Fibroblast of mammary gland (primary cell): ENCODE measurements at places on chromosomes 16 and 17.

GRCh38 chr17:67379251-67379630 lies 2.2 kb downstream of the PITPNC1 start:
- no peak for DNase-seq

DNA sequence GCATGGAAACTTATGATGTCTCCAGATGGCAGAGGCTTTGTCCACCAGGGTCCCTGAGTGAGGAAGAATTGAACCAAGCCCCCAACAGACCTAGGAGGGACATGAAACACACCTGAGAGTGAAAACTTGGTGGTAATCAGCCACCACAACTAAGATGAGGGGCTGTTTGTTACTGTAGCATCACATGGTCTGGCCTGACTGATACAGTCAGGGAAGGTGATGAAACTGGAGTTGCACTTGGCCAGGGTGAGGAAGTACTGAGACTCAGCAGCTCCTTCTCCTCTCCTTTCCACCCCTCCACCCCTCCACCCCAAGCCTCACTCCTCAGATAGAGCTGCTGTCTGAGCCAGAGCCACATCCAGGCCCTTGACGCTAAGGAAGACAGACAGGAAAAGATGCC lies 37.2 kb downstream of the C16orf82 start:
- no peak for DNase-seq

DNA sequence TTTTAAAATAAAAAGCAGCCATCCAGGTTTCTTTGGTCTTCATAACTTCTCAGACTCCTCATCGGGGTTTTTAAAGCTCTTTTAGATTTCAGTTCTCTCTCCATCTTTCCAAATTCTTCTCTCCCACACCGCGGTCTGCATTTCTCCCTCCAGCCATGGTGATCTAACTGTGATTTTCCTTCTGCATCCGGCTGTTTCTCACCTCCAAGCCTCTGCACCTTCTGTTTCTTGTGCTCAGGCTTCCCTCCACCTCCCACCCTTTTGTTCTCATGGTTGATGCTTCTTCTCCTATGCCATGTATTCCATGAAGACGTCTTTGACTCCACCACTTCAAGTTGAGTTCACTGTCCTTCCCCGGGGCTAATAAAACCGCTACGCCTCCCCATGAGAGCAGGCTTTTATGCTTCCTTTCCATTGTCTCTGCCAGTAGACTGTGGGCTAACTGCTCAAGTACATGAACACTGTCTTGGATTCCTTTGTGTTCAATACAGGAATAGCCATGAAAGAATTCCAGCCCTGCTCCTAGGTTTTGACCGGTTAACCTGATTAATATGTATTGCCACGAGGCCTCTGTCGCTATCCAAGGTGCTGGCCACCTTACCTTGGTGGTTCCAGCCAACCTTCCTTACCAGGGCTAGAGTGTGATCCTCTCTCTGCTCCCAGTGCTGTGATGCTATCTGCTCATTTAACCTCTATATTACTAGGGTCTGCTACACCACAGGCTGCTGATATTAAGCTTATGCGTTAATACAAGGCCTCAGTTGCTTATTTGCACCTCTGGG lies 625.1 kb downstream of the HS3ST4 start:
- no peak for DNase-seq

GRCh38 chr16:62940569-62940968 lies 904.3 kb upstream of the CDH8 start:
- no peak for DNase-seq

DNA sequence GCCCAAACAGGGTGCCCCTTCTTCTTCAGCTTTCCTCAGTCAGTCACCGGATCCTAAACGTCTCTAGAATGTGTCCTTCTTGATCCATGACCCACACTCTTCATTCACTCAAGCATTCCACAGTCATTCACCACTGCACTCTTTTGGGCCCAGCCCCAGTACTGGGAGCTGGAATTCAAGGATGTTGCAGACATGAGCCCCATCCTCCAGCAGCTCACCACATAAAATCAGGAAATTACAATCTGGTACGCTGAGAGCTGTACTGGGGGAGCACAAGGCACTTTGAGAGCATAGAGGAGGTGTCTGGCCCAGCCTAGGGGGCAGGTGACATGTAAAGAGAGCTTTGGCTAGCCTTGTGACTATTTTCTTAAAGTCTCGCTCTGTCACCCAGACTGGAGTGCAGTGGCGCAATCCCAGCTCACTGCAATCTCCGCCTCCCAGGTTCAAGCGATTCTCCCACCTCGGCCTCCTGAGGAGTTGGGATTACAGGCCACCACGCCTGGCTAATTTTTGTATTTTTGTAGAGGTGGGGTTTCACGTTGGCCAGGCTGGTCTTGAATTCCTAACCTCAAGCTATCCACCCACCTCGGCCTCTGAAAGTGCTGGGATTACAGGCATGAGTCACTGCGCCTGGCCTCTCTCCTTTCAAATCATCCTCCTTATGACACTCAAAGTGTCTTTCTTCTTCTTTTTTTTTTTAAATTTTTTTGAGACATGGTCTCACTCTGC lies 18.7 kb downstream of the CES4A start:
- DNase-seq, result peak; percentile 40

DNA sequence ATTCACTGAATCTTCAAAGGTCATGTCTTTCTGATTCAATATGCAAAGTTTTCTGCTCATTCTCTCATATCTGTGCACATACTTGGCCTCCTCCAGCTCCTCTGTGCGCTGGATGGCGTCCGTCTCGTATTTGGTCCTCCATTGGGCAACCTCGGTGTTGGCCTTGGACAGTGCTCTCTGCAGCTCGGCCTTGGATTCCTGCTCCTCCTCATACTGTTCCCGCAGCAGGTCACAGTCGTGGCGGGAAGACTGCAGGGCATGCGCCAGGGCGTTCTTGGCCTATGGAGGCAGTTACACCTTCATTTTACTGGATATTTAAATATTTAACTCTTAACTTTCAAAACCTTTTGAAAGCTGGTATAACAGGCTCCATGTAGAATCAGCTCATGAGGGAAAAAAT lies 8.2 kb upstream of the MYH1 start:
- no peak for DNase-seq

GRCh38 chr17:62160816-62161215 lies 95.7 kb upstream of the MED13 start:
- no peak for DNase-seq

- no peak for DNase-seq
Observed at GRCh38 chr16:27389272-27389961, 12.6 kb upstream of the IL21R start.

- no peak for DNase-seq
Observed at GRCh38 chr17:43809121-43809520, 23.8 kb downstream of the MPP3 start.

GRCh38 chr16:1450218-1450617 lies 5.9 kb upstream of the CCDC154 start:
- no peak for DNase-seq

DNA sequence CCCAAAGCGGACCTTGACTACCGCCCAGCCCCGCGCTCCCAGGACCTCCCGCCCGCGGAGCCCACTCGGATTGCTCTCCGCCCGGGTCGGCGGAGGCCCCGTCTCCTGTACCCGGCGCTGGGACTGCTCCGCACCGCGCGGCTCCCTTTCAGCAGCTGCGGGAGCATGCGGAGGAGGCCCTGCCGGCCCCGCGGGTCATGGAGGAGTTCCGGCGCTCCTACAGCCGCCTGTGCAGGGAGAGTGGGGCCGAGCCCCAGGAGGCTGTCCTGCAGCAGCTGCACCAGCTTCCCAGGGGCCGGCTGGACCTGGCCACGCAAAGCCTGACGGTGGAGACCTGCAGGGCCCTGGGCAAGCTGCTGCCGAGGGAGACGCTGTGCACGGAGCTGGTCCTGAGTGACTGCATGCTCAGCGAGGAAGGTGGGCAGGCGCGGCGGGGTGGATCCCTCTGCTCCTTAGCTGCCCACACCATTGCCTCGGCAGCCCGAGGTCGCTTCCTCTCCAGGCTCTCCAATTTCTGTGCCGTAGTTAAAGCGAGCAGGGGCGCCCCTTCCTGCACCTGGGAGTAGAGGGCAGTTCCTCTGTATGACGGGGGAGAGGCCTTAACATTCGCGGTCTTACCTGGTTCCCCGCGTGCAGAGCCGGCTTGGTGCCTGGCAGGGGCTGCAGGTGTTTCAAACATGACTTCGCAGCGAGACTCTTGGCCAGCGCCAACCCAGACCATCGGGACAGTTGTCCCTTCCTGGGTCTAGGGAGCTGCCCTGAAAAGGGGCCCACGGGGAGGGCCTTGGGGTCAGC lies 539 bp downstream of the LRRC45 start:
- DNase-seq, result no peak

- DNase-seq, result peak; percentile 98
Observed at GRCh38 chr17:2172077-2172851, 117.4 kb downstream of the HIC1 start.

DNA sequence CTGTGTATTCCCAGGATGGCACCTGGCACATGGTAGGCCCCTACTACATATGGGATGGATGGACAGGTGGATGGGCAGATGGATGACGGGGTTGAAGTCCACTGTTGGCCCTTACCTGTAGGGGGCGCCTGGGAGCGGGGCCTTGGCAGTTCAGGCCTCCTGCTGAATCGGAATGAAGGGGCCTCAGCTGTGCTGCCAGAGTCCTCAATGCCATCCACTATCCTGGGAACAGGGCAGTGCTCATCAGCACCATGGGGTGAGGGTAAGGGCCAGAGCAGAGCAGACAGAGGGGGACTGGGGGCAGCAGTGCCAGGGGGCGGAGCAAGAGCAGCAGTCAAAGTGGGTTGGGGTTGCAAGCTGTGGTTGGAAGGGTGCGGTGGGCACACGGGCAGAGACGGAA lies 8.3 kb upstream of the RAB5C start:
- no peak for DNase-seq

DNA sequence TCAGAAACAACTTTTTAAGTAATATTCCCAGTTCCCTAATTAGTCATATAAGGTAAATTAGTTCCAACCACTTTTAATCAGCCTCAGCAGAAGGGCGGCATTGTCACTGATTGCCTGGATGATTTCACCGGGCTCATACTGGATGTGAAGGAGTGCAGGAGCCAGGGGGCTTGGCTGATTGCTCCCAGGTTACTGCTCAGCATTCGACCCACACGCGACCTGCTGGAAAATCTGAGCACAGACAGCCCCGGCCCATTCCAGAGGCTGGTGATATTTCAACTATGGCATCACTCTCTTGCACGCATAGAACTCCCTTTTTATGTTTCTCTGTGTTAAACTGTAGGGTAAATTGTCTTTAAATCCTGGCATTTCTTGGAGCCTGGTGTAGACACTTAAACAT lies 34.2 kb downstream of the CPPED1 start:
- DNase-seq, result no peak

GRCh38 chr17:82876602-82877379 lies 37.0 kb upstream of the ZNF750 start:
- DNase-seq, result peak; percentile 87

GRCh38 chr17:53475002-53475401 lies 347.7 kb upstream of the KIF2B start:
- no peak for DNase-seq

DNA sequence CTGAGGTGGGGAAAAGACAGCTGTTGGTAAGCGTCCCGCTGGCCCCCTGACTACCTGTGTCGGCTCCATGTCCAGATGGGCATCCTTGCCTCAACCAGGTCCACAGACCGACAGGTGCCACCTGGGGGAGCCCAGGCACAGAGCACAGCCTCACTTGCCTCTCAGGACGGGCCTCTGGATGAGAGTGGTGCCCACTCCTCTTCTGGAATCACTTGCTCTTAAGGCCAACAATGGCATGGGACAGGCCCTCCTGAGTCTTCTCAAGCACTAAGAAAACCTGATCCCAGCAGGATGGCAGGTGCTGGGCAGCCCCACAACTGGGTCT lies 17.2 kb downstream of the SLC16A3 start:
- no peak for DNase-seq

DNA sequence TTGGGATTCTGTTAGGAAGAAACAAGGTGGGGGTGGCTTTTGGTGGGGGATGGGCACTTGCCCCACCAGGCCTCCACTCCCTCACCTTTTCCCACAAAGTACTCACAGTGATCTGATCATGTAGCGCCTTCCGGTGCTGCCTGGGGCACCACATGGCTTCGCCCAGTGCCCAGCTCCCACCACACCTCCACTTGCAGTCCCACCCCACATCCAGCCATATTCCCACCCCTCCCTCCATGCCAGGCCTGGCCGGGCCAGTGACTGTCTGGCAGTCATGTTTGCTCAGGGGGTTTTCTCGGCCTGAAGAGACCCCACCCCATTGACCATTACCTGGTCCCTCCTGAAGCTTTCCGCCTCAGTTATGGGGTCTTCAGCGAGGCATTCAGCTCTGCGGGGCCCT lies 201.5 kb downstream of the SPECC1 start:
- no peak for DNase-seq

DNA sequence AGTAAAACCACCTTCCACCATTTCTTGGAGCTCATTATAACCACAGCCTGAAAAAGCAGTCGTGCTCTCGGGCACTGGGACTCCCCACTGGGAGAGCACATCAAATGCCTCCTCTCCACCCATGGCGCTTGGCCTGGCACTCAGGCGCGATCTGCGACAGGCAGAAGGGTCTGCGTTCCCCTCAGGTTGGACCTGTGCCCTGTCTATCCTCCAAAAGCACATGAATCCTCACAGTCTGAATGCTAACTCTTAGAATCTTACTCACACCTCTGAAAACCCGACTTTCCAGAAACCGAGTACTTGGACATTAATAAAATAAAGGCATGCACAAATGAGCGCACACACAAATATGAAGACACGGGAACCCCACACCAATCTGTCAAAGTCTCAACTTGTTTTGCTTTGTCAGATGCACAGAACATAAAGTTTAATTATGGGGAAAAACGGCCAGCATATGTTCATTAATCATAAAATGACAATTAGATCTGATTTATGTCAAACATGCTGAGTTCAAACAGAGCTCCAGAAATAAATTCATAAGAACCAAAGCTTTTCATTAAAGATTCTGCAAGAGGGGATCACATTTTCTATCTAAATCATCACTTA lies 20.5 kb upstream of the FAAP100 start:
- no peak for DNase-seq

DNA sequence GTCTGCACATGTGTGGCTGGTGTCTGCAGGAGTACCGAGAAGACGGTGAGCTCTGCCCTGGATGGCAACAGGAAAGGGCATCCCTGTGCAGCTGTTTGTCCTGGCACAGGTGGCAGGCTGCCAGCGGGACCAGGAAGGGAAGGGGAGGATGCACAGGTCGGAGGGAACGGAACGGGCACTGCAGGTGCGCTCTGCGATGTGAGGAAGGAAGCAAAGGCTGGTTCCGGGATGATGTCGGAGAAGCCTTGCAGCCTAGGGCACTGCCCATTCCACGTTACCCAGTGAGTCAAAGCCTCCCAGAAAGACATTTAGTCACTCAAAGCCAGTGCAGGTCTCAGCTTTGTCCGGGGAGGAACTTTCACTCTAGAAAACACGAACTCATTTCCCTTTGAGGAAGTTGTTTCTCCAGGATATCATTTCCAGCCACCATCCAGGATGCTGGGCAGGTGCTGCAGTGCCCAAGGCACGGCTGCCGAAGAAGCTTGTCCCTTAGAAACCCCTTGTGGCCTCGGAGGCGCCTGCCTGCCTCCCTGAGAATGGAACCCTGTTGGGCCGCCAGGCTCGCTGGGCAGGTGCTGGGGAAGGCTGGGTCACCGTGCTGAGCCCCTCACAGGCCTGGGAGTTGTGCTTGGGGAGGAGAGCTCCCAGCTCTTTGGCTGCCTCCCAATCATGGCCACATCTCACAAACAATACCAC lies 4.5 kb upstream of the TMEM235 start:
- DNase-seq, result no peak

- no peak for DNase-seq
Observed at GRCh38 chr17:30809867-30810266, 14.6 kb downstream of the CRLF3 start.
